ENCODE measurements at places on chromosomes 2 and 18.
A peak's percentile ranks its signal among the peaks of the same experiment; 100 is the strongest.

DNA sequence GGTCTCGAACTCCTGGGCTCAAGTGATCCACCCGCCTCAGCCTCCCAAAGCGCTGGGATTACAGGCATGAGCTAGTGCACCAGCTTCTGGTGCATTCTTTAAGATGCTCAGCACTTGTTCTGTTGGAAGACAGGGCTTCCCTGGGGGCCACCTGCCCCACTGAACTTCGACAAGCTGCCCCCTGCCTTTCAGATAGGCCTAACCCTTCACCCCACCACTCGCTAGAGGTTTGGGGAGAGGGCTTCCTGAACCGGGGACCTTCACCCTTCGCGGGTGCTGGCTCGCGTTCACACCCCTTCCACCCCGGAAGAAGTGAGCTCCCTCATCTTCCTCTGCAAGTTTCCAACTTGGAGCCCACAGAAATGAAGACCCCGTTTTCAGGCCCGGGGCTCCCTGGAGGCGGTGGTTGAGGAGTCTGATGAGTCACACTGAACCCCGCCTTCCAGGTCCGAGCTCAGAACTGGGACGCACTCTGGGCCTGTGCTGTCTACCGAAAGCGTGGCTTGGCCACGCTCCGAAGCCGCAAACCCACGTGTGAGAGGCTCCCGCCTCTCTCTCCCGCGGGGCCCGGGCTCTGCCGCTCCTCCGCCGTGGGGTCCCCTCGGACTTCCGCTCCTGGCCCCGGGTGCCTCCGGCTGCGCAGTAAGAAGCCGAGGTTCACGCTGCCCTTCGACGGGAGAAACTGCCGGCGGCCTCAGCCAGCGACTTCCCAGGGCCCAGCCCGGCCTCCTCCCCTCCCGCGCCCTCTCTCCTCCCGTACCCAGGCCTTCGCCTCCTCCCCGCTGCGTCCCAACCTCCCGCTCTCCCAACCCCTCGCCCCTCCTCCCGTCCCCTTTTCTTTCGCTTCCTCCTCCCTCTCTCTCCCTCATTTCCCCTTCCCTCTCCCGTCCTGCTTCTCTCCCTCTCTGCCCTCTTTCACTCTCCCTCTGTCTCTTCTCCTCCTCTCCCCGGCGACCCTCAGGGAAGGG, 47.5 kb upstream of the SP3 start:
- DNase-seq: no peak

GRCh38 chr18:64717026-64717425, 568.1 kb upstream of the LINC00305 start:
- DNase-seq: no peak

GRCh38 chr2:15636972-15637785, 45.5 kb downstream of the DDX1 start:
- DNase-seq: peak; percentile 48

GRCh38 chr2:178155524-178155923, 38.8 kb upstream of the OSBPL6 start:
- no peak for DNase-seq

DNA sequence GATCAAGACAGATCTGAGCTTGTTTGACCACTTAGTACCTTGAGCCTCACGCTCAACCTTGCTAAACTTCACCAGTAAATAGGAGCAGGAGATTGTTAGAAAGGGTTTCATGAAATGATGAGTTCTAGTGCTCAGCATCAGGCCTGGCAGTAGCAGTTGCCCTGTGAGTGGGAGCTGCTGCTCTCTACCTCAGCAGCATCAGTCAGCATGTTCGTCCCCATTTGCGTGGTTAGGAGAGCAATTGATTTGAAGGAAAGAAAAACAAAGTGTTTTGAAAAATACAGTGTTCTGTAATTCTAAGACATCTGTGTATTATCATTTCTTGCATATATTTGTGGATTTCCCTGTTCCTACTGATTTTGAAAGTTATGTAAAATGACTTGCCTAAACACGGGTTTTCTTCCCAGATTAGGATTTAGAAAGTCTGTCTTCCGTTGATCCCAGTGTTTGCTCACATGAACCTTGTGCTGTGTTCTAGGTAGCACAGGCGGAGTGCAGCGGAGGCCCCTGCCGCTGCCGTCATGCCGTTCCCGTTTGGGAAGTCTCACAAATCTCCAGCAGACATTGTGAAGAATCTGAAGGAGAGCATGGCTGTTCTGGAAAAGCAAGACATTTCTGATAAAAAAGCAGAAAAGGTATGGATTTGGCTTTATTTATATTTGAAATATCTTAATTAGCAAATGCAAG, 47.0 kb downstream of the CAB39 start:
- no peak for DNase-seq

DNA sequence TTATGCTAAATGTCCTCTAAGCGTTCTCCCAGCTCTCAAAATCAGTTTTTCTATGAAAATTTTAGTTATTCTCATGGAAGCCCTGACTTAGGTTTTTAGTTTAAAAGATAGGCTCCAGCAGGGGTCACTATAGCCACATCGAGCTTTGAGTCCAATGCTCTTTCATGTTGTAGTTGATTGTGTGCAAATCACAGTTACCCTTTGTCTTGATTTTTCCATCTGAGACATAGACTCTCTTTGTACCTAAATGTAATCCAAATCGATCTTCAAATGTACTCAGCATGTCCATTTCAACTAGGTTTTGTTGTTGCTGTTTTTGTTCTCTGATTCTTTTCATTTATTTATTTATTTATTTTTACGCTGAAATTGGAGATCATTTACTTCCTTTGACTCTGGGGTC, 26.4 kb upstream of the MSTN start:
- DNase-seq: peak; percentile 18

GRCh38 chr2:107337209-107337898, 451.4 kb upstream of the ST6GAL2 start:
- no peak for DNase-seq

DNA sequence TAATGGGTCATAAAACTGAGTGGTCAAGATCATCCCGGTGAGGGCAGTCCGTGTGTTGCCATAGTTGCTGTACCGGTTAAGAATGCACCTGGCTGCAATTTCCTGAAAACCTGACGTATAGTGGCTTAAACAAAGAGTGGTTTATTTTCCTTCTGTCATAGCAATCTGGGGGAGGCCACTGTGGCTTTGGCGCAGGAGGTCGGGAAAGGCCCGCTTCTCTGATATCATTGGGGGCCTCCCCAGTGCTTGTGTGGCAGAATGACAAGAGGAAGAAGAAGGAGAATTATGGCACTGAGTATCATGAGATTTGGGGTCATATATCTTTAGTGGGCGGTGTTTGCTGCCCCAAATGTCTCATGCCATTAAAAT, 4.4 kb downstream of the C2orf92 start:
- no peak for DNase-seq

DNA sequence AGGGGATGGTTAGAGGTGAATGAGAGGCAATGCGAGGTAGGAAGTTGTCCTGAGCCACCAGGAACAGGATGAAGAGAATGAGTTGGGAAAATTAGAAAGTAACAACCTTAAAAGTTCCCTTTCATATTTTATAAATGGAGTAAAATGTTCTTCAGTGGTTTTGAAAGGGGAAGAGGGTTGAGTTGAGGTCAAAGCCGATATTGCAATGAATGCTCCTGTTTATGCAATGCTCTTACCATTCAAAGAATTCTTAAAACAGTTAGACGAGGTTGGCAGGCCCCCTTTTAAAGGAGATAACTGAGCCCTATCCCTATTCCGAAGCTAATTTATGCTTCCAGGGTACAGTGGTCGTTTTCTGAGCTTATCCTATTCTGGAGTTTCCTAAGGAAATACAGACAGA, 2110.3 kb upstream of the CELF4 start:
- no peak for DNase-seq

- no peak for DNase-seq
Observed at GRCh38 chr18:46009125-46009840, 42.2 kb upstream of the EPG5 start.

- no peak for DNase-seq
Observed at GRCh38 chr2:2324565-2325101, 6.4 kb downstream of the MYT1L start.

GRCh38 chr18:73549236-73549635, 598.4 kb downstream of the FBXO15 start:
- no peak for DNase-seq

- no peak for DNase-seq
Observed at GRCh38 chr2:78417355-78417754, 608.1 kb upstream of the REG3G start.

- no peak for DNase-seq
Observed at GRCh38 chr2:86372641-86373502, 35.4 kb upstream of the REEP1 start.

DNA sequence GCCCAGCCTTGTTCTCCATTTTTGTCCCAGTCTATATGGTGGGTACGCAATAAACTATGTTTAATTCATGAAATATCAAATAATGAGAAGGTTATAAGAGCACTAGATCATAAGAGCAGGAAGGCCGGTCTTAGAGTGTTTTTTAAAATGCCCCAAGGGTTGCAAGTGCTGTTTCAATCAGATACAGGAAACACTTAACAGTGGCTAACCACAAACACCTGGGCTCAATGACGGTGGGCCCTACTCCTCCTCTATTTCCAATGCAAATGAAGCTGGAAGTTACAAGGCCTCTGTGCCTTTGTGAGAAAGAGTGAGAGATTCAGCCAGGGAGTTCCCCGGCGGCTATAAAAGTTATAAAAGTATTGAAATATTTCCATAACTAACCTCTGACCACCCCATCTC, 18.9 kb upstream of the WDR33 start:
- no peak for DNase-seq

GRCh38 chr2:36965206-36965605, 1.1 kb downstream of the STRN start:
- no peak for DNase-seq

DNA sequence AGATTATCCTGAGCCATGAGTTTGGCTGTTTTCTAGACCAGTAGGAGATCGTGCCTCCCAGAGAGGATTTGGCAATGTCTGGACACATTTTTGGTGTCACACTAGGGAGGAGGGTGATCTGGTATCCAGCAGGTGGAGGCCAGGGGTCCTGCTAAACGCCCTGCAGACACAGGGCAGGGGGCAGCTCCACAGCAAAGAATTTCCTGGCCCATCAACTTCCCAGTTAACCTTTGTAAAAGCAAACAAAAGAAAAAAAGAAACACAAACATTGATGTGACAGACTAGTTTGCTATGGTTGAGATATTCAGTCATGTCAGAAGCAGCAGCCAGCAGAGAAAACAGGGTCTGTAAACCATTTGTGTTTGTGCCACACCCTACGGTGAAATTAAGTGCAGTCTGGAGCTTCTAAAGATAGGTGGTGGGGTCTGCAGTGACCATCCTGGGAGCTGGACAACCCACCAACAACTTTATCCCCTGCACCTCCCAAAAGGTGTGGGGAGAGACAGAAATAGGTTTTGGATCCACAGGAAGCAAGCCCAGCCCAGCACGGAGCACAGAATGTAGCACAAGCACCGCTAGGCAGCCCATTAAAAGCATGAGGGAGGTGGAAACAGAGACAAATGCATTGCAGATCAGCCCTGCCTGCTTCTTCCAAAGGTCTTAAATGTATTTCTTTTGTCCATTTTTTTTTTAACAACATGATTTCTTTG, 232.5 kb downstream of the MYT1L start:
- DNase-seq: no peak

GRCh38 chr2:12451726-12452125, 265.0 kb upstream of the TRIB2 start:
- DNase-seq: no peak

GRCh38 chr2:117820444-117820843, 6.0 kb downstream of the DDX18 start:
- no peak for DNase-seq

DNA sequence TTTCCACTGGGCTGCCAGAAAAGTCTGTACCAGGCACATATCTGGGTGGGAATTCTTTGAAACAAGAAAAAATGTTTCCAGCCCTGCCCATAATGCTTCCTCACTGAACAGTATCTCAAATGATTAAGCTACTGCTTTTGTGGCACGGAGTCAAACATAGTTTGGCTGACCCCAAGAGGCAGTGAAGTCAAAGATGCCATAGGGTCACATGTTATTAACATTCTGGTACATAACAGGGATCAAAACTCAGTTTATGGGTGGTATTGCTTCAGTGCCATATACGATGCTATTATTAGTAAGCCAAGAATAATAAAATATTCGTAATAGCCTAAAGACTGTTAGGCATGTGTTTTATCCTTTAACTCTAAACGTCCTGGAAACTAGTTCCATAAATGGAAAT, 112.4 kb downstream of the FEZ2 start:
- DNase-seq: no peak
